ENCODE measurements at places on chromosomes 3 and 15.

GRCh38 chr3:114855839-114856238 lies 291.2 kb downstream of the ZBTB20 start:
- no peak for DNase-seq

DNA sequence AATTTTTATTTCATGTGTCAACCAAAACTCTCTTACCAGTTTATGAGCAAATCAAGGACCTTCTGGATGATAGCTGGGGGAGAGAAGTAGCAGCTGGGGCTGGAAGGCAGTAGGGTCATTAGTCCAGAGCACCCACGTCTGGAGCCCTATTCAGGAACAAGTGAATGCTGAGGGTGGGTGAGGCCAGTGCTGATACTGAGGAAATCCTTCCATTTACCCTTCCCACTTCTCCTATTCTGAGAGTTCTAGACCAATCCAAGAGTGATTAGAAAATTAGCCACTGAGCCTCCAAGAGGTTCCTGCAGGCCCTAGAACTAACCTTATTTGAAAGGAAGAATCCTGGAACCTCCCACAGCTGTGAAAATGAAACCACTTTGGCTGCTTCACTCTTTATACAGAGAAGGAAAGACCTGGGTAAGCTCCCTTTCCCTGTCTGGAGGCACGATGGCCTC lies 46.2 kb upstream of the VILL start:
- DNase-seq, result no peak

DNA sequence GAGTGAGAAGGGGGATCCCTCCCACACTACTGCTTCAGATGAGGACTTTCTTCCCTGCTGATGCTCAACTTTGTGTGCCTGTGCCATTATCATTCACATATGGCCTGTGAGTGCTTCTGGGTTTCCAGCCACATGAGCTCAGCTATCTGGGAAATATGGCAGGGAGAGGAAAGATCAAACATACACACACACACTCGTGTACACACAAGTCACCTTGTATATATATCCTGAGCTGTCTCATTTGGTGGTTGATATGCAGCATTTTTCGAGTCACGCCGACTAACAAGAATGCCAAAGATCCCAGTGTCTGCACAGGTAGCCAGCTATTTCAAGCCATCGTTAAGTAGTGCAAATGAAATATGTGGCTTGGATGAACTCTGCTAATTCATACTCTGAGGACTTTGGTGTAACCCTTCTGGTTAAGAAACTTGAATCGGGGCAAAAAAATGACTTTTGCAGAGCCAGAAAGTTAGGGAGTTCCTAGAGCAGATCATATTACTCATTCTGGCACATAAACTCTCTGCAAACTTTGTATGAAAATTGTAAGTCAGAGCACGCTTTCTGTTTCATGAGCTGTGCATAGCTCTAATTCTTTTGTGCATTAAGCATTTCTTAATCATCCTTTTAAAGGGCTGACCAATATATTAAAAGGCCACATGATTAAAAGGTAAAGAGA lies 24.9 kb upstream of the WNT5A start:
- no peak for DNase-seq

DNA sequence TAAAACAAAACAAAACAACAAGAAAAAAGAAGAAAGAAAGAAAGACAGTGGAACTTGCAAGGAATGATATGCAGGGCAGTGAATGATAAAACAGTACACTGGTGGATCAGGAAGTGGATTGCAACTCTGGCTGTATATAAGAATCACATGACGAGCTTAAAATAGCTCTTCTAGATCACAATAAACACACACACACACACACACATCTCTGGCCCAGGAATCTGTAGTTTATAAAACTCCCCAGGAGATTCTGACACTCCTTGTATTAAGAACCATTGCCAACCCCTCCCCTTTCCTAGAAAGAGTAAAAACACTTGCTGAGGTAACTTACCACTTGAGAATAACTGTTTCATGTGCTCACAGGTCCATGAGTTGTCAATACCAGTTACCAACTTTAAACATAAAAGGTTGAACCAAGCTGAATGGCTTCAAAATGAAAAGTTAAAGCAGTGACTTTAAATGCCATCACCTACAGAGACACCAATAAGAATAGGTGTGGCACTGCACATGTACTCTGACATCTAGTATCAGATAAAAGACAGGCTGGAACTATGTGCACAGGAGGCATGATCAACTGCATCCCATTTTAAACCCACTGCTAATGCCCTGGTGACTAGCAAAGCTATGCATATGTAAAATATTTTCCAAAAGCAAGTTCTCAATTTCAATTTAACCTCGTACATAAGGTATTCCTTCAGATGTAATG lies 3.9 kb downstream of the CPOX start:
- DNase-seq, result no peak

GRCh38 chr15:31974855-31975829 lies 55.2 kb upstream of the CHRNA7 start:
- DNase-seq, result peak; percentile 4

GRCh38 chr3:71258116-71258515 lies 325.4 kb downstream of the FOXP1 start:
- DNase-seq, result no peak

GRCh38 chr3:157428853-157429252 lies 7.8 kb upstream of the PTX3 start:
- DNase-seq, result no peak

GRCh38 chr3:148367756-148368155 lies 329.9 kb upstream of the AGTR1 start:
- DNase-seq, result no peak

DNA sequence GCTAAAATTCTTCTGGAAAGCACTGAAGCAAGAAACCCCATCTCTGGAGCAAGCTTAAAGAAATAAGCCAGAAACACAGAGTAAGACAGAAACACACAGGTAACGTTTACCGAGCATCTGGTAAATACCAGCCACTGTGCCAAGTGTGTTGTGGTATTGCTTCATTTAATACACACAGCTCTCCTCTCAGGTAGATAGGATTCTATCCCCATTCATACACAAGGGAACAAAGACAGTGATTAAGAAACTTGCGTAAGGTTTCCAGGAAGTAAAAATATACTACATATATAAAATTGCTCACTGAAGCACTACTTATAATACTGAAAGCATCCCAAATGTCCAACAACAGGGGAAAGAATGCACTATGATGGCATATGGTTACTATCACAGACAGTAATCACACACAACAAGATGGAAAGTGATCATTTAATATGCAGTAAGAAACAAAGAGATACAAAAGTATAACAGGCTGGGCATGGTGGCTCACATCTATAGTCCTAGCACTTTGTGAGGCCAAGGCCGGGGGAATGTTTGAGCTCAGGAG lies 27.5 kb downstream of the TAMM41 start:
- DNase-seq, result no peak

GRCh38 chr3:98004721-98005120 lies 30.4 kb downstream of the GABRR3 start:
- DNase-seq, result no peak
